Ammon's horn (tissue), 1 donor: ENCODE measurements at places on chromosomes 12 and 14.

DNA sequence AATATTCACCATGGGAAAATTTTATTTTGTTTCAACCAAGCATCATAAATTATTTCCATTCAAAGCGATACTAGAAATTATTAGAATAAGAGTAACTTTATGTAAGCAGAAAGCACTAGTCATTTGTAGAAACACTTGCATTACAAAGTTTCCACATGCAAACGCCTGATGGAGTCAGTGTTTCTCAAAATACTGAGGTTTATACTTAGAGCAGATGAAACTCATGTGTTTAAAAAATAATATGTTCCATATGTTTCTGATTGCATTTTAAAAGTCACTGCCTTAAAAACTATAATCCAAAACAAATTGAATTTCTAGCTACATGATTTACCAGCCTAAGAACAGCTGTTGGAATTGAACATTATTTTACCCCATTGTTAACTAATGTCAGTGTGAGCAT lies 1246.4 kb downstream of the SLC16A7 start:
- DNase-seq, result no peak

DNA sequence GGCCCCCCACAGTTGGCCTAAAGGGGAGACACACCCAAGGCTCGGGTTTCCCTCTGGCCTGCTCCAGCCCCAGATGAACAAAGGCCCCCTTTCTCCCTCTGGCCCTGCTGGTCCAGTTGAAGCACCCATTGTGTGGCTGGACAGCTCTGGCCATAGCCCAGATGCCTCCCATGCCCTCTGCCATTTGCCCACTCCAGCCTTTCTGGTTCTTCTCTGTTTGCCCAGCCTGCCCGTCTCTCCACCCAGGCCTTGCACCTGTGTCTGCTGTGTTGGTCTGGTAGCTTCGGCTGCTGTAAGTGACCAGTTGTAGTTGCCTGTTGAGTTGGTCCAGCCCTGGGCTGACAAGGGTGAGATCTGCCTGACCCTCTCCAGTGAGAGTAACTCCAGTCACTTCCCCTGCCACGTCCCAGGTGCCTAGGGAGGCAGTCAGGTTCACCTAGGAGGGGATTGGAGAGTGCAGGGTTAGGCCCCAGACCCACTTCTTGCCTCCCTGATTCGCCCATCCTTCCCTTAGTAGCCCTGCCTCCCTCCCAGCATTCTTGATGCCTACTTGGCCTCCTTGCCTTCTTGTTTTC lies 3.0 kb downstream of the B4GALNT1 start:
- DNase-seq, result peak; percentile 79

DNA sequence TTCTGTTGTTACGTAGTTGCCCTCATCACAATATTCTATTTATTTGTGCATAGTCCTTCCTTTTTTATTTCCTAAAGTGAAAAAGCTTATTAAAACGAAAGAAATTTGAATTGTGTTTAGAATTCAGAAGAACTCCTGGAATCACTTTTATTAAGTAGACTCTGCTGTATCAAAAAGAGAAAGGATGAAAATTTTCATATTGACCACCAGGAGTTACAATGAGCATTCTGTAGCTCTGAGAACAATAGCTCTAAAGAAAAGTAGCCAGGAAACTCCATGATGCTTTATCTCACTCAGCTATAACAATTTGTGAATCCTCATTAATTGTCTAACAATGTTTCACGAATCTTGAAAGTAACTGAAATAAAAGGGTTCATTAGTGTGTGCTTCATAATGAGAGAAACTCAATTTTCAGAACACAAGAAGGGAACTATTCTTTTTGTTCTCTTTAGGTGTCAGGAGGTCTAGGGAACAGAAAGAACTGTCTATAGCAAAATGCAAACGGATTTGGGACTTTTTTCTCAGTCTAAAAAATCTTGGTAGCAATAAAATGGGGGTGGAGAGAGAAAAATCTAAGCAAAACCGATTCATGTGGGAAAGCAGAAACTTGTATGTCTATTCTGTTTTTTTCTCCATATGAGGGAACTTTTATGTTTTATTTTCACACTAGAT lies 19.3 kb downstream of the ASCL1 start:
- DNase-seq, result no peak

GRCh38 chr12:76997011-76997780 lies 68.2 kb downstream of the E2F7 start:
- DNase-seq, result no peak

- peak; percentile 69 for DNase-seq
These were observed 87.2 kb downstream of the NINJ2 start for GRCh38 chr12:575948-576614.

- DNase-seq, result no peak
These were observed at the start of gene LRP1-AS for GRCh38 chr12:57146961-57147944. LRP1-AS (minus strand) TSS chr12:57147619.

GRCh38 chr14:97638864-97639263 lies 841.7 kb downstream of the VRK1 start:
- DNase-seq, result no peak

DNA sequence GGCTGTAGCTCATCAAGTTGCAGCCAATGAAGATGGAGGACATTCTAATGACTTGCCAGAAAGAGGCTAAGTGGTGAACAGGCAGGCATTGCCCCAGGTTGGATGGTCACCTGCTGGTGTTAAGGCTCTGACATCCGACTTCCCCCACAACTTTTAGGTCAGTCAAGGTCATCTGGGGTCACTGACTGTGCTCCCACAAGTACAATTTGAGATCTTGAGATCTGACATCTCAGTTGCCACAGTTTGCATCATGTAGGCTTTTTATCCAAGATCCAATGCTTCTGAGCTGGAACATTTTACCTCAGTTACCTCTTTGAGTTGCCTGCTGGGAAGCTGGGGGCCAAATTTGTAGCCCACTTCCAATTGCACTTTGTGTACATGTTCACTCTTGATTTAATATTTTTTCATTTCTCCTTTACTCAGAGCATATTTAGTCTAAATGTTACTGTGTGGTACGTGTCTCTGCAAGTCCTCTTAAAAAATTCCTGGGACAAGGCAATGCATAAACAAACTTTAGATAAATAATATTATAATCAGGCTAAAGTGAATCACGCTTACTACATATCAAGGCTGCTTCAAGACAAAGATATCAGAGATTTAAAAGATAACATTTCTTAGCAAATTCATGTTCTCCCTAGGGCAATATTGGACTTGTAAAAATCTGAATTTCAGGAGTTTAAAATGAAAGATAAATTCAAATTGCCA lies 61.4 kb downstream of the SEL1L start:
- DNase-seq, result no peak

DNA sequence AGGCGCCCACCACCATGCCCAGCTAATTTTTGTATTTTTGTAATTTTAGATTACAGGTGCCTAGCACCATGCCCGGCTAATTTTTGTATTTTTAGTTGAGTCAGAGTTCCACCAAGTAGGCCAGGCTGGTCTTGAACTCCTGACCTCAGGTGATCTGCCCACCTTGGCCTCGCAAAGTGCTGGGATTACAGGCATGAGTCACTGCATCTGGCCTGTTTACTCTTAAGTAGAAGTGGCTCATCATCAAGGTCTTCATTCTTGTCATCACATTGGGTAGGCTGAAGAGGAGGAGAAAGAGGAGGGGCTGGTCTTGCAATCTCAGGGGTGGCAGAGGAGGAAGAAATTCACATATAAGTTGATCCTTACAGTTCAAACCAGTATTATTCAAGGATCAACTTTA lies 152.4 kb upstream of the ATP2B1 start:
- no peak for DNase-seq

DNA sequence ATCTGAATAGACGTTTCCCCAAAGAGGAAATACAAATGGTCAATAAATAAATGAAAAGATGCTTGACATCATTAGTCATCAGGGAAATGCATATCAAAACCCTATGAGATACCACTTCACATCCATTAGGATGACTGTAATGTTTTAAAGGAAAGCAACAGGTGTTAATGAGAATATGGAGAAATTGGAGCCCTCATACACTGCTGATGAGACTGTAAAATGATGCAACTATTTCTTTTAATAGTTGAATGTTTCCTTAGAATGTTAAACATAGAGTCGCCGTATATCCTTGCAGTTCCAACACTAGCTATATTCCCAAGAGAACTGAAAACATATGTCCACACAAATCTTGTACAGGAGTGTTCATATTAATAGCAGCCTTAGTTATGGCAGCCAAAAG lies 133.2 kb downstream of the SLC38A4 start:
- no peak for DNase-seq

GRCh38 chr12:22899184-22899583 lies 274.2 kb downstream of the ETNK1 start:
- DNase-seq, result no peak

GRCh38 chr14:63899953-63900352 lies 47.1 kb downstream of the SYNE2 start:
- DNase-seq, result no peak

DNA sequence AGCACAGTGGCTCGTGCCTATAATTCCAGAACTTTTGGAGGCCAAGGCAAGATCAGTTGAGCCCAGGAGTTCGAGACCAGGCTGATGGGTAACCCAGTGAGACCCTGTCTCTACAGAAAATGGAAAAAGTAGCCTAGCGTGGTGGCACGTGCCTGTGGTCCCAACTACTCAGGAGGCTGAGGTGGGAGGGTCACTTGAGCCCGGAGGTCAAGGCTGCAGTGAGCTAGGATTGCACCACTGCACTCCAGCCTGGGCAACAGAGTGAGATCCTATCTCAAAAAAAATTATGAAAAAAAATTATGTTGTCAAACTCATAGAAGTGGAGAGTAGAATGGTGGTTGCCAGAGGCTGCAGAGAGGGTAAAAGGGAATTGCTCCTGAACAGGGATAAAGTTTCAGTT lies 3.6 kb upstream of the LRCOL1 start:
- no peak for DNase-seq

DNA sequence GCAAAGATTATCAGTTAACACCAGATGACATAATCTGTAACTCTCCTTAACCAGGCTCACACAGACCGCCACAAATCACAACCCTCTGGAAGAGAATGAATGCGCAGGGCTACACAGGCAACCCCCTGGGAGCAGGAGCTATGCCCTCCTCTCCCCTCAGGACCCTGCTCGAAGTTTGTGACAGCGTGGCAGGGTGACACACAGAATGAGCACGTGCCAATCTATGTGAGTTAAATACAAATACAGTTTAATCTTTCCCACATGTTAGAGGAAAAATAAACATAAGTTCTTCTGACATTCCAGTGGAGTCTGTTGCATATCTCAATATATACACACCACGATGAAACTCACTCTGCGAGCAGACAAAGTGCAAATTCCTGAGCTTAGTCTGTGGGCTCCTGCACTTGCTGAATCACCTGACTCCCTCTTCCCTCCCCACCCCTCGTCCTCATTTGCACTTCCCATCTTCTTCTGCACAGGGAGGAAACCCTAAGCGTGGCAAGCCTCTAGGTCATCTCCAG lies 37.6 kb downstream of the BCAT1 start:
- no peak for DNase-seq

DNA sequence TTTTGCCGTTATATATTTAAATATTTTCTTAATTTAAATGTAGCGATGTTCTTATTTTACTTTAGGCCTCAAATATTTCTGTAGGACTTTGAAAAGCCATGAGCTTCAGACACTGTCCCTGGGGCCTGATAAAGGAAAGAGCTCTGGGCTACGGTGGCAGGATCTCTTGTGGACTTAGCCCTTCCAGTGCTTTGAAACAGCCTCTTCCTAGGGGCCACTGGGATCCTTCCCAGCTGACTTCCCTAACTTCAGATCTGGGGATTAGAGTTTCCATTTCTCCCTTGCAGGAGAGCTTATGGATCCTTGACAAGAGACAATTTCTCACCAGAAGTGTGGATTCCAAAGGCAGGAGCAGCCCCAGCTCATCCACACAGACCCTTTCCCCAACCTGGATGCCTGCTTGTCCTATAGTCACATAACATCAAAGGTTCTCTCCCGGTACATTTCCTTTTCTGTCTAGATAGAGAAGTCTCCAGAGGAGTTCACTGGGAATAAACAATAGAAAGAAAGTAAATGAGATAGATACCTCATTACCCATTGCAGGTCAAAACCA lies 221.4 kb downstream of the TTC6 start:
- DNase-seq, result no peak

- DNase-seq, result no peak
These were observed 67.6 kb downstream of the SLC38A6 start for GRCh38 chr14:61048640-61049039.

GRCh38 chr12:52078276-52078675 lies 1.2 kb upstream of the SMIM41 start:
- no peak for DNase-seq

DNA sequence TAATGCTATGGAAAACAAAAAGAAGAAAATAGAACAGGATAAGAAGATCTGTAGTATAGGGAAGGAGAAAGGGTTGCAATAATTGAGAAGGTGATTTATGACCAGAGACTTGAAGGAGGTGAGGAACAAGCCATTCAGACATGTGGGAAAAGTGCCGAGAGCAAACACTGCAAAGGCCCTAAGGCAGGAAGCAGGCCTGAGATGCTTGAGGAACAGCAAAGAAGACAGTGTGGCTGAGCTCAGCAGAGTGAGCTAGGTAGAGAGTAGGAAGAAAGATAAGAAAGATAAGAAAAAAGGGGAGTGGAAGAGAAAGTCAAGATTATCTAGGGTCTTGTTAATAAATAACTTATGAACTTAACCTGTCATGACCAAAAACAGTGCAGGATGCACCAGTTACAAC lies 671.8 kb downstream of the RPS29 start:
- DNase-seq, result no peak

GRCh38 chr12:19688532-19688931 lies 249.2 kb downstream of the AEBP2 start:
- peak; percentile 32 for DNase-seq

GRCh38 chr14:56117765-56118610 lies at the start of gene PELI2:
PELI2 (plus strand) TSS chr14:56118411; CDS start chr14:56118661, 250 bp downstream.
- peak; percentile 85 for DNase-seq

DNA sequence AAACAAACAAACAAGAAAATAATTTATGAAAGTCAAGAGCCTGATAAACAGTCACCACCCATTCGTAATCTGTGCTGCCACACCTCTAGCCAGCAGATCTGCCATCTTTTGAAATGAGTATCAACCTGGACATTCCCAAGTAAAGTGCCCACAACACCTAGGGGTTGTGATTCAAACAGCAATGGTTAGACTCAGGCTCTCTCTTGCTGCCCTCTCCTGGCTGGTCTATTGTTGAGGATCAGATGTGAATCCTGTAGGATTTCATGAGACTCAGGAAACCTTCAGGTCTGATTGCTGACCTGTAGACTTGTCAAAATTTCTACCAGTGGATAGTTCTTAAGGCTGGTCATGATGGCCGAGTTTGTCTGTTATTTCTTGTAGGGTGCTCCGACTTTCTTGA lies 26.8 kb downstream of the DGLUCY start:
- DNase-seq, result peak; percentile 68

- peak; percentile 94 for DNase-seq
These were observed at the start of gene ACVR1B for GRCh38 chr12:51951199-51951842. ACVR1B (plus strand) TSS chr12:51951699; CDS start chr12:51951744, 45 bp downstream.
